SK-N-SH (cell line): ENCODE measurements at places on chromosomes 6 and 20. TPM values are rescaled to one million over a fixed set of nuclear protein-coding genes. Genes with fewer than 3 reads are reported as not detected.
A peak's percentile ranks its signal among the peaks of the same experiment; 100 is the strongest.

DNA sequence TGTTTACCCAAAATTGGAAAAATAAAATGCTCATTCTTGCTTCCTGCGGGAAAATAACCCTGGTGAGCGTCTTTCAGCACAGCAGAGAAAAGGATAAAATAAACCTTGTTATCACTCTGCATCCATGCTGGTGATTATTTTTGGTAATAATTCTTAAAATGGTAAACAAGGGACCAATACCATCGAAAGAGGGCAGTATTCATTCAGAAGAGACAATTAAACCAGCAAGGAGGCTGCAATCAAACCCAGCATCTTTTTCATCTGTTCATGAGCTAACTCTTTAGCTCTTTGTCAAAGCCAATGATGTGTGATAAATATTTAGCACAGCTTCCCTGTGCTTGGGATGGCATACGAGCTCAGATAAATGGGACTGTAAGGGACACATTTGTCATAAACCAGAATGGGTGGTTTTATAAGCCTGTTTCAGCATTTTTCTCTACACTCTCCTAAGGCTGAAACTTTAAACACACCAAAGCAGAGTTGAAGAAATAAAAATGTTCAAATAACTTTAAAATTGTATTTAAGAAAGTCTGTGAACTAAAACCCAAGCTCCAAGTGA lies 34.4 kb downstream of the CDH26 start:
- DNase-seq: no peak

- no peak for DNase-seq
Measured at GRCh38 chr6:126361832-126362440, 22.0 kb downstream of the CENPW start.

DNA sequence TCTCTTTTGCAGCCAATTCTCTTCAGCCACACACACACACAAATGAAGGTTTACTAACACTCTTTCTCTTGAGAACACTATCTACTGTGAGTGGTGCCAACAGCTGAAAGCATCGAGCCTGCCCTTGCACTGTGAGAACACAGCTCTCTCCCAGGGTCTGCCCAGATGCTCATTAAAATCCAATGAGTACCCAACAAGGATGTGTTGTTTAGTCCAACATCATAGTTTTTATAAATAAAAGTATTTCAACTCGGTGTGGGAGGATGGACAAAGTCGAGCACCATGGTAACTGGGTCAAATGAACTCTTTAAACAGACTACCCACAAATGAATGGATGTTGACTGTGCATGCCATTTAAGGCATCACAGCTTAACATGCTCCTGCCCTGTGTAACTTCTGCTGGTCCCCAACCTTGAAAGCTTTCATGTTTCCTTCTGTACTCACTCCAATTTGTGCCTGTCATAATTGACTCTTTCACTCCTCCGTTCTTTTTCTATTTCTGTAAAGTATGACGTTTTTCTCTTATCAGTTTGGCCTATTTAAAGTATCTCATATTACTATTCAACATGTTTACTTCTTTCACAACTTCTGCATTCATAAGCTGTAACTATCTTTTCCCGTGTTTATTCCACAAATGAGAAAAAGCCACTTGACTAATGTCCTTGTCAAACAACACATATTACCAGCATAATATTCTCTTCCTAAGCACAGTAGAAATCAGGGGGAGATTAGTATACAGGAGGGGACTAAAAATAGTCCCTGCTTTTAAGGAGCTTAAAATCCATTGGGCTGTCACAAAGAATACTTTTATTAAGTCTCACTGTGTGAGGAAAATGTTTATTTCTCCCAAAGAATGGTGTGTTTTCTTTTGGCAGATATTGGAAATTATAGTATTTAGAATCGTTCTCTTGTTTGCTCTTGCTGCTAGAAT lies 215.4 kb downstream of the RFPL4B start:
- DNase-seq: no peak

- DNase-seq: no peak
Measured at GRCh38 chr6:156741287-156742073, 35.7 kb upstream of the ARID1B start.

DNA sequence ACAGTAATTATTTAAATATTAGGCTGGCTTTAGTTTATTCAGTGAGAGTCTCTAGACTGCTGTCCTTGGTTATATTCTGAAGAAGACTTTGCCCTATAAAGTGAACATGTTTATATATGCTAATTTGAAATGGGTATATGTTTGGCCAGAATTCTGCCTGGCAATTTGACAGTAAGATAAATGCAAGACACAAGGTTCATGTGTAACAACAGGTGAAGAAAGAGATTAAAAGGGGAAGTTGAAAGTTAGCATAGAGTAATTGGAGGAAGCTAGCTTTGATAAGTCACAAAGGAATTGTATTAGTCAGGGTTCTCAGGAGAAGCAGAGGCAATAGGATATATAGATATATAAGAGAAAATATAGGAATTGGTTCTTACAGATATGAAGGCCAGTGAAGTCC lies 191.4 kb downstream of the CENPW start:
- no peak for DNase-seq

DNA sequence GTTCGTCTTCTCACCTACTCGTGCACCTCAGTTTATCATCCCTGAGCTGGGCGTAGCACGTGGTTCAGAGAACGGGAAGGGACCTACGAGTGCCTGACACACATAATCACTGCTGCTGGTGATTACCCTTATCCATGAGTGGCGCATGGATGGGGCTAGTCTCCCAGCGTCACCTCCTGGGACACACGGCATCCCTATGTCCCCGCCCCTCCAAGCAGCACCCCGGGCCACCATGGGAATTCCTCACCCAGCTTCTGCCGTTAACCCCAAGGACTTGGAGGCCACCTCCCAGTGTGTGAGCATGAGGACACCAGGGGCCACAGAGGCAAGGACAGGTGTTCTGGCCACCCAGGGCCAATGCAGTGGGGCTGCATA lies 9.8 kb downstream of the CHRNA4 start:
- DNase-seq: no peak

- DNase-seq: no peak
Measured at GRCh38 chr20:1809611-1810510, 85.3 kb upstream of the SIRPA start.

DNA sequence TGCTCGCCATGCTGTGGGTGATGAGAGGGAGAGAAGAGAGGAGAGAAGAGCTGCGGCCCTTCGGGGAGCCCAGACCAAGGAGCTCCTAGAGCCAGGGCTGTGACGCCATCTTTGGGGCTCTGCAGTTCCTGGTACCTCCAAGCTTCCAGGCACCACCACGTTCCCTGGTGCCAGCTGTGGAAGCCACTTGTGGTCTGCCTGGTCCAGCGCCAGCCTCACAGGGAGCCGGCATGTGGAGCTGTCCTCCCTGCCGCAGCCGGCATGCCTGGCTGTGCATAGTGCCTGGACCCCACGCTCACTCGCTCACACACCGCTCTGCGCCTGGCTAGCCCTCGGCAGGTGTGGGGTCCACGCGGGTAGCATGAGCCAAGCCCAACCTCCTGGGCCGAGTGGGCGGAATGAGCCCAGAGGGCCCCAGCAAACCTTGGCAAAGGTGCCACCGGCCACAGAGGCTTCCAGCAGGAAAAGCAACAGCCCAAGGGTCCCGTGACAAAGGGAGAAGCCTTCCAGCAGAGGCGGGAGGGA lies 19.3 kb upstream of the CHRNA4 start:
- DNase-seq: no peak

- peak; percentile 22 for DNase-seq
Measured at GRCh38 chr6:119333707-119334295, 15.8 kb downstream of the MAN1A1 start.

DNA sequence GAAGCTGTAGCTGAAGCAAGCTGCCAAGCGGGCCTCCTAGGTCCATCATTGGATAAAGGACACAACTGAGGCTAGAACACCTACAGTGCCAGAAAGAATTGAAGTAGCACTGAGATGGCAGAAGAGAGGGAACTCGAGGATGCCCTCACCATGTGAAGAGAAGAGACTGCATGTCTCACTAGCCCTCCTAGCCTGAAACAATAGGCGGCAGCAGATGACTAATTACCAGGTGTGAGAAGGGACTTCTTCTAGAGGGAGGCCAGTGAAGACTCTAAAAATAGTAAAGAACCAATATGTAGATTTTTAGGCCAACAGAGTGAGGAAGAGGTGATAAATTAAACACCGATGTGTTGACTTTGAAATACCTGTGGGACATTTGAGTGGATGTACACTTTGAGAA lies 50.3 kb downstream of the LGSN start:
- DNase-seq: no peak

DNA sequence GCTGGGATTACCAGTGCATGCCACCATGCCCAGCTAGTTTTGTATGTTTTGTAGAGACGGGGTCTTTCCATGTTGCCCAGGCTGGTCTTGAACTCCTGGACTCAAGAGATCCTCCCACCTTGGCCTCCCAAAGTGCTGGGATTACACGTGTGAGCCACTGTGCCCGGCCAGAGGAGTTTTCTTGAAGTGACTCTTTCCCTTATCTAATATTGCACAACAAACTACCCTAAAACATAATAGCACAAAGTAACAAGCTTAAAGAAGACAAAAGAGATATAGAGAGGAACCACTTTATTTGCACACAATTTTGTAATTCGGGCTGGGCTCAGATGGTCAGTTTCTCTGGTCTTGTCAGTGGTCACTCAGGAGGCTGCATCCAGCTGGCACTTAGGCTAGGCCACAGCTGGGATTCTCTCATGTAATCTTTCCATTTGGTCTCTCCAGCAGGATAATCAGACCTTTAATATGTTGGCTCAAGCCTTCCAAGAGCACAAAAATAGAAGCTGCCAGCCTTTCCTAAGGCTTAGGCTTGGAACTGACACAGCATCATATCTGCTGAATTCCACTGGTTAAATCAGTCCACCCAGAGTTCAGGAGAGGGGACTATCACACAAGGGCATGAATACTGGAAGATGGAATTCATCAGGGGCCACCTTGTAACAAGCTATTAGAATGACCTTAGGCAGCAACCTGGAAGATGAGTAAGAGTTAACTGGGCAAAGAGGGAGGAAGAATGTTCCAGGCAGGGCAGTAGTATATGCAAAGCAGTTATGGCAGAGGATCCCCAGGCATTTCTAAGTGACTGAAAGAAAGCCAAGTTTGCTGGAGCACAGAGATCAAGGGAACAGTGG lies 56.7 kb upstream of the PNRC1 start:
- DNase-seq: no peak

- DNase-seq: no peak
Measured at GRCh38 chr20:63074182-63074581, 67.4 kb upstream of the BHLHE23 start.

- peak; percentile 20 for DNase-seq
Measured at GRCh38 chr6:52995913-52996645, 995 bp upstream of the GSTA4 start.

The RAB44 gene
- 0.10 and 0.12 TPM in 2 replicates for polyA plus RNA-seq

The KIAA1755 gene
- polyA plus RNA-seq: 0.44 and 0.54 TPM in 2 replicates
